T-helper 9 cell (primary cell): ENCODE measurements at places on chromosomes 4 and X.

- no peak for DNase-seq
These were observed 133.8 kb downstream of the ZC4H2 start for GRCh38 chrX:64842492-64842891.

- DNase-seq = no peak
These were observed 90.7 kb upstream of the JADE1 start for GRCh38 chr4:128718768-128719167.

GRCh38 chr4:46870411-46870810 lies 38.6 kb downstream of the COX7B2 start:
- DNase-seq = no peak

GRCh38 chr4:107210450-107211239 lies 174.5 kb upstream of the DKK2 start:
- DNase-seq = no peak

DNA sequence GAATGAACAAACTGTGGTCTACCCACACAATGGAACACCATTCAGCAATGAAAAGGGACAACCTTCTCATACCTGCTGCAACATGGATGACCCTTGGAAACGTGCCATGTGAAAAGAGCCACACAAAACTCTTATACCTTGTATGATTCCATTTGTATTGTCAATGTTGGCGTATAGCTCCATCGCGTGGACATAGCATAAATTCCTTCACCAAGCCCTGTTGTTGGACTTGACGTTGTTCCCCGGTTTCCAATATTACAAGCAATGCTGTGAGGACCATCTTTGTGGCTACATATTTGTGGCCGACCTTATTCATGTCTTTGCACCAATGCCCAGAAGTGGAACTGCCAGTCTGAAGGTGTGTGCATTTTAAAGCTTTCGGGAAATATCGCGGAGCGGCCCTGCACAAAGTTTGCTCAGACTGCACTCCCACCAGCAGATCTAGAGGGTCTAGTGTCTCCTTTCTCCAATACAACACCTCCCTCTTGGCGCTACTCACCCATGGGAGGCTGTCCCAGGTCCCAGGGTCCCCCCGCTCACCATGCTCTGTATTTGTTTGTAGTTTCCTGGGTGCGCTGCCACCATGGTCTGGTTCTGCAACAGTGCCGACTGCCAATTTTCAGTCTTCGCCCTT lies at the start of gene CLDN34:
TSS of gene CLDN34 (plus strand) at position 584 of the 634 bp plus-strand sequence. CDS start at position 584, 0 bp downstream.
- no peak for DNase-seq

DNA sequence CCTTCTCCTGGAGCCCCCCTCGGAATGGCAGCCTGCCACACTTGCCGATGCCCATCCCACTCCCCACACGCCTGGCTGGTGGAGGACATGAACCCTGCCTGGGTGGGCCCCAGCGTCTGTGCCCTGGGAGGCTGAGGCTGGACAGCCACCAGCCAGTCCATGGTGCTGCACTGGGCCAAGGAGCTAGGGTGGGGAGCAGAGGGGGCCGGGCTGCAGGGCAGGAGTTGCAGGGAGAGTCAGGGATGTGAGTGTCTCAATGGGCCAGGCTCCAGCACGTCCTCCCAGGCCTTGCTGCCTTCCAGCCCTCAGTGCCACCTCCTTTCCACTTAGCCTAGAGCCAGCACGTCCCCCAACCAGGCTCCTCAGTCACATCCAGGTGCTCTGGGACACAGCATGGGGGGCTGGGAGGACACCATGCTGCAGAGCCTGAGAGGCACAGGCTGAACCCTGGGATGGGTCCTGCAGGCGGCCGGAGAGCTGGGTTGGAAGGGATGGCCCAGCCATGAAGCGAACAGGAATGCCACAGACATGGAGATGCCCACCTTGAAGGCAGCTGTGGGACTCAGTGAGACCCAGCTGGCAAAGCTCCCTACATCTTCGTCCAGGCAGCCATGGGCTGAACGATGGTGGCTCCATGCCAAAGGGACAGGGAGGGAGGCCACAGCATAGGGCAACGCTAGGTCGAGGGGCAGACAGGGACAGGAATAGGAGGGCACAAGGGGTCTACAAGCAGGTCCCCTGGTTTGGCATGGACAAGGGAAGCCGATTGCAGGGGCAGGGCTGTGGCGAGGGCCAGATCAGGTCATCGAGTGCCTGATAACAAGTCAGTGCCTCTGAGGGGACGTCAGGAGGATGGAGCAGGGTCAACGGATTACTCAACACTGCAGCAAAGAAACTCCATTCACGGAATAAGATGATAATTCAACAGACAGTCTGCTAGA lies 30.1 kb upstream of the MXD4 start:
- no peak for DNase-seq

DNA sequence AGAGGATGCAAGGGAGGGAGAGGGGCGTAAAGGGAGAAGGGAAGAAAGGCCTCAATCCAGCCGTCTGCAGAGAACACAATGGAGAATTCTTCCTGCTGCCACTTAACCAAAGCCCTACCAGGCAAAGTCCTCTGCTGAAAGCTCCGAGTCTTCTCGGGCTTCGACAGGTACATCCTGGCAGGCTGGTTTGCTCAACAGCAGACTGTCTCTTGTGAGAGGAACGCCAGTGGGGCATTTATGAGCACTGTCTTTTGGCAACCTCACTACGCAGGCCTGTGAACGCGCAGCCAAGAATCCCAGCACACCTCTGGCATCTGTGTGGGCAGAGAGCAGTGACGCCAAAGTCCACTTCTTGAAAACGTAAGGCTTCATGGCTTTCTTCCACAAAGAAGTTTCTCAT lies 207.5 kb upstream of the FAM9B start:
- DNase-seq = no peak

DNA sequence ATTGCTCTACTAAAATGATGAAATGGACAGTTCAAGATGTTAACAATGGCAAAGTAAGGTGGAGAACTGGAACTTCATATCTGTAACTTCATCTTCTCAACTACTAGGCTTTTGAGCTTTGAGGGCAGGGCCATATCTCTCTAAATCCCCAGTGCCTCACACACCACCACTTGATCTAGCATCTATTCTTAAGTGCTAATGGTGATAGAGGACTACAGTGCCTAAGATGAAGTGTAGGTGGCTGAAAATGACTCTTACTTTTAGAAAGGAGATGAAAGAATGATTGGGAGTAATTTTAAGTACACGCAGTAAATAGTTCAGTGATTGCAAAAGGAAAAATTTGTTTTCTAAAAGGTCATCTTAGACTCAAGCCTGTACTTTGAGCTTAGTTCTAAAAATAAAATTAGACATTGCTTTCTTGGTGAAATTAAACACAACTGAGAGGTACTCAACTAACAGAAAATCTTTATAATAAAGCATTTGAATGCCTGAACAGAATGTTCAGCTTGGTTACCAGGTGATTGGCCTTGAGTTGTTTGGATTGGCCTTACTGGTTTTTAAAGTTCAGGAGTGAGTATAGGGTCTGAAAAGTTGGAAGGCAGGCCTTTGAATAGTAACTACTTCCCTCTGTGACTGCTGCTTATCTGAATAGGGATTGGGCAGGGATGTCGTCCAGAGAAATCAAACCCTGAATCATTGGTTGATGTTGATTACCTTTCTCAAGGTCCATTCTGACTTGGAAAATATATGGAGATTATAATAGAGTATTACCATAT lies 45.4 kb downstream of the DIAPH2 start:
- DNase-seq = no peak
